ENCODE measurements at places on chromosomes 11 and 22.

- DNase-seq = no peak
Observed at GRCh38 chr11:111358038-111359001, 20.8 kb downstream of the POU2AF1 start.

DNA sequence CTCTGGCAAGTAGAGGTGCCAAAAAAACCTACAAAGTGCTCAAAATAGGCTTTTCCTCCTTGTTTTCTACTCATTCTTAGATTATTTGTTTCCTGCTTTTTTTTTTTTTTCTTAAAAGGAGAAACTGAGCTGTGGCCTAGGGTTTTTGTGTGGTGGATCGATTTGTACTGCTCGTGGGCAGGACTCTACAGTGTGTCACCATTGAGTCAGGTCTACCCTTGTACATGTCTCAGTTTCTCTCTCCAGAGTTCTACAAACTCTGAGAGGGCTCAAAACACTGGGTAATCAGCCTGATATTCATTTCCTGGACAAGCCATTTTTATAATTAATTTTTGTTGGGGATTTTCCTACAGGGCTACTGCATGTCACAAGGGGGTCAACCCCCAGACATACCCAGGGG lies 5.2 kb upstream of the CASP4 start:
- no peak for DNase-seq

DNA sequence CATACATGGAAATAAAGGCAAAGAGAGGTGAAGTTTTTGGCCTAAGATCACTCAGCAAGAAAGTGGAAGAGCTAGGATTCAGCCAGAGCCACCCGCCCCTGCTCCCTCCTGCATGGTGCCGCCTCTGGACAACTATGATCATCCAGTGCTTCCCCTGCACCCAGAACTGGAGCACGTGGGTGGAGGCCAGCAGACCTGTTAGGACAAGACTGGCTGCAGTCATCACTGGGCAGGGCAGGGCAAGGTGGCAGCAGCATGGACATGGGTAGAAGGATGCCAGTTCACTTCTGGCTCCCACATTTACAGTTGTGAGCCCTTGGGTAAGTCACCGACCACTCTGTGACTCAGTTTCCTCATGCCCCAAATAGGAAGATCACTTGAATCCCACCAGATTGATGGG lies 131.0 kb downstream of the FBXO7 start:
- no peak for DNase-seq

DNA sequence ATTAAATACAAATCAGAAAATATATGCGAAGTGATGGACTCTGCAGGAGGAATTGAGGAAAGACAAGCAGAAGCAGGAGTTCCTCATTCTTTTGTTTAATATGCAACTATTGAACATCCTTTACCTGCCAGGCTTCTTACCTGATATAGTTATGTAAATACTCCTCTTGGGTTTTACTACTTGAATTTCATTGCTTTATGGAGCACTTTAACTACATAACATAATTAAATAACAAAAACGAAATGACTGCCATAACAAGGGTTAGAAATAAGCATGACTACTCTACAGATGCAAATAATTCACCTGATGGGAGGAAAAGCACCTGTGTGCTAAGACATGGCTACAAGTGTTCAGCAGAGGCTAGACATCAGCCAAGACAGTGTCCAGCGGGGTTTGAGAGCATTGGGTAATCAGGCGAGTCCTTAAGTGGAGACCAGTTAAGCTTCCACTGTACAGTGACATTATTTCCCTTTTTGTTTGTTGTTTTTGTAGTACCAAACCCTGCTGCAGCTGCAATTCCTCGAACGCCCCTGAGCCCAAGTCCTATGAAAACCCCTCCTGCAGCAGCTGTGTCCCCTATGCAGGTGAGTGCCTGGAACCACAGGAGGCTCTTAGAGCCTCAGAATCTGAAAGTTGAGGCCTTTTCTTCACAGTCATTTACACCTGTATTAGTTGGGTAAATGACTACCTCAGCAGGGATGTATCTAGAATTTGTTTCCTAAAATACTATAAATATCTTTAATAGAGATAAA lies 67.4 kb downstream of the SPECC1L start:
- DNase-seq = peak; percentile 51

GRCh38 chr22:40818192-40818746 lies 877 bp downstream of the SLC25A17 start:
- no peak for DNase-seq

- DNase-seq = no peak
Observed at GRCh38 chr11:108926841-108927577, 262.1 kb downstream of the DDX10 start.

GRCh38 chr11:76245720-76246119 lies 39.4 kb upstream of the WNT11 start:
- DNase-seq = no peak

- no peak for DNase-seq
Observed at GRCh38 chr22:30869667-30870395, 98.7 kb downstream of the MORC2 start.

GRCh38 chr22:41305646-41306045 lies 4.3 kb downstream of the ZC3H7B start:
- DNase-seq = no peak

- DNase-seq = no peak
Observed at GRCh38 chr11:12404436-12404835, 27.1 kb downstream of the PARVA start.

DNA sequence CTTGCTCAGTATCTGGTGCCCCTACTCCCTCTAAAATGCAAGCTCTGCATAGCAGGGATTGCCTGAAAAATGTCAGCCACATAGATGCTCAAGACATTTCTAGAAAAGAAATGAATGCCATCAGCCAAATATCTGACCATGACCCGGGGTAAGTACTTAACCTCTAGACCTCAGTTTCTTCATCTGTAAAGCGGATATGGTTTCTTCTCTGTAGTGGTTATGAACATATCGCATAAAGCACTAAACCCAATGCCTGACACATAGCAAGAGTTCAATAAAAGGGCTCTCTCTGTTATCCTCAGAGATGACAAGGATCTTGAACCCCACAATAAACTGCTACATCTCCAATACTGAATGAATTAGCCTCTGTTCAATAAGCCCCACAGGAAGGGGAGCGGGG lies 122.6 kb downstream of the ABTB2 start:
- no peak for DNase-seq

DNA sequence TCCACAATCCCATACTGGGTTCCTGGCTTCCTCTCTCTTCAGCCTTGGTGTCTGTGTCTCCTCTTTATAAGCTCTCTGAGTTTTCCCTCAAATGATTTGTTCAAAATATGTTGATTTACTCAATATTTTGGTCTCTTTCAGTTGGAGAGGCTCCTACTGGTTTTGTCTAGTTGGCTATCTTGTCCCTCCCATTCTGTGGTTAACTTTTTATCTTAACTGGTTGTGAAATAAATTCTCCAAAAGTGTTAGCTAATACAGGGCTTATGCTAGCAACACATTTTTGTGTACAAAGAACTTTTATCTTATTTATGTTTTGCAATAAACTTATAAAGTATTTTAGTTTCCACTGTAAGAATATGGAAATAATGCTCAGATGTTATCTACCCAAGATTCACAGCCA lies 200.9 kb downstream of the AASDHPPT start:
- no peak for DNase-seq

GRCh38 chr11:116791002-116791812 lies 472 bp downstream of the APOA5 start:
- DNase-seq = no peak

DNA sequence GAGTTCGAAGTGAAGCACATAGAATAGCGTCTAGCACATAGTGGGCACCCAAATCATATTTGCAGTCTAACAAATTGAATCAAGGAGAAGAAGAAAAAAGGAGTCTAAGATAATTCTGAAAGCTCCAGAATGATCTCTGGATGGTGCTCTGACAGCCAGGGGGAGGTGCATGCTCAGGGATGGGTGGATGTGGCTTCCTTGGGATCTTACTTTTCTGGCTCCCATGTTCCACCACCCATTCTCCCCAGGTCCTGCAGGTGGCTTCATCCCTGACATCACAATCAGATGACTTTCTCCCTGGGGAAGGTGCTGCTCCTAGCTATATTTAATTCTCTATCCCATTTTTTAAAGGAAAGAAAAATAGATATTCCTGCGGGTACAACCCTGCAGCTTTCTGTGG lies 381.9 kb downstream of the CADM1 start:
- DNase-seq = no peak

DNA sequence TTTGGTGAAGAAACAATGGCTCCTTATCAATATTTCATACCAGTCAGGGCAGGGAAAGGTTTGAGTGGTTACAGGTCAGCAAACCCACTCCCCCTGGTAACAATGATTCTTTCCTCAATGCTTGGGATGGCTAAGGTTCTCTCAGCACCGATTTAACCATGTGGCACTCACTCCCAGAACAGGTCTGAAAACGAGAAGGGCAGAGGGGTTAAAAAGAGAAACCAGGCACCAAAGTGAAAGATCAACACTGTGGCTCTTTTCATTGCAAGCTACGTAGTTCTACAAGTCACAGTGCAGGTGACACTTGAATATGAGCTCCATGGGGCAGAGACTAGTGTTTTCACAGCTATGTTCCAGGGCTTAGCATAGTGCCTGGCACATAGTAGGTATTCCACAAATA lies 132.4 kb downstream of the PLEKHA7 start:
- no peak for DNase-seq

DNA sequence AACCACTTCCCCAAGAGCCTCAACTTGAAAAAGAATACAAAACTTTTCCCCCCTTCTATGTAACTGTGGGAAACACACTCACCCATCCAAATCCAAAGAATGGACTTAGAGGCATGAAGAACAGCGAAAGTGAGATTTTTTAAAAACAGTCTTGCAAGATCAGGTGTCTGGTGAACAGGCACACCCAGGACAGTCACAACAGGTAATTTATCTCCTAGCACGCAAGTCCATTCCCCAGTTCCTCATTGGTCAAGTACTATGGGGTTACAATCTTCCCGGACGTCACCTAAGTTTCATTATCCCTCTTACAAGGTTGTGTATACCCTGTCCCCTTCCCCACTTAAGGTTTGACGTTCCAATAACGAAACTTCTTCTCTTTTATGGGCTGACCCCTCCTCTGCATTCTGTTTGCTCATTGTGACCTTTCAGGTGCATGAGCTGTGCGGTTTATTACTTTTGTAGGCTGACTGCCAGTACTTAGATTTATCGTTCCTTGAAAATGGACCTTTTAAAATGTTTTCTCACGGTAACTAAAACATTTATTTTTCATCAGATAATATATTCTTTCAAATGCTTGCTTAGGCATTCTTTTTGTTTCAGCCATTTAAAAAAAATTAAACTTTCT lies 1401.9 kb downstream of the FAM181B start:
- DNase-seq = no peak

DNA sequence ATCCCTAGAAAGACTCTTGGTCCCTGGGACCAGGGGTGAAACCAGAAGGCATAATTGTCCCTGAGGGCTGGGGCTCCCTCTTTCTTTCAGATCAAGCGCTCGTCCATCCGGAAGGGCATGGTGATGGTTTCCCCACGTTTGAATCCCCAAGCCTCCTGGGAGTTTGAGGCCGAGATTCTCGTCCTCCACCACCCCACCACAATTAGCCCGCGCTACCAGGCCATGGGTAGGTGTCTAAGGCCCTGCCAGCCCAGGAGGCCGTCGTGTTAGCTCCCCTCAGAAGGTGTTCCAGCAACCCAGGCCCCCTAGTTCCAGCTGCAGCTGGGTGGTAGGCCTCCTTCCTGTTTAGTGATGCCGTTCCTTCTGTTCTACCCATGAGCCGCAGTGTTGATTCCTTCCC lies 21.4 kb downstream of the GTPBP1 start:
- no peak for DNase-seq

DNA sequence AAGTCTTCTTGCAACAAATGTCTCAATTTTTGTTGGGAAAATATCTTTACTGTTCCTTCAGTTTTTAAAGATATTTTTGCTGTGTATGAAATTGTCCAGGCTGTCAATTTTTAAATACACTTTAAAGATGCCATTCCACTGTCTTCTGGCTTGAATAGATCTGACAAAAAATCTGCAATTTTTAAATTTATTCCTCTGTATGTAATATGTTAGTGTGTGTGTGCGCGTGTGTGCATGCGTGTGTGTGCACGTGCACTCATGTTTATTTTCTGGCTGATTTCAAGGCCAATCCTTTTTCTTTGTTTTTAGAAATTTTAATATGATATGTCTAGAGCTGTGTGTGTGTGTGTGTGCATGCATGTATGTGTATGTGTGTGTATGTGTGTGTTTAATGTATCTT lies 263.2 kb upstream of the SESN3 start:
- no peak for DNase-seq

DNA sequence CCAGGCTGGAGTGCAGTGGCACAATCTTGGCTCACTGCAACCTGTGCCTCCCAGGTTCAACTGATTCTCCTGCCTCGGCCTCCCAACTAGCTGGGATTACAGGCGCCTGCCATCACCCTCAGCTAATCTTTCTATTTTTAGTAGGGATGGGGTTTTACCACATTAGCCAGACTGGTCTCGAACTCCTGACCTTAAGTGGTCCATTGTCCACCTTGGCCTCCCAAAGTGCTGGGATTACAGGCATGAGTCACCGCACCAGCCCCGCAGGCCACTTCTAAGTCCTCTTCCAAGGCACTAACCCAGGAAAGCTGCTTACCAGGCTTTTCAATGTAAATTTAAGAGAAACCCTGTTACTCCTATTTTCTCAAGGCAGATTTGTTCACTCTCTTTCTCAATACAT lies 50.4 kb downstream of the DENND5A start:
- no peak for DNase-seq

- peak; percentile 97 for DNase-seq
Observed at GRCh38 chr11:66749091-66749490, 20.1 kb upstream of the SPTBN2 start.

DNA sequence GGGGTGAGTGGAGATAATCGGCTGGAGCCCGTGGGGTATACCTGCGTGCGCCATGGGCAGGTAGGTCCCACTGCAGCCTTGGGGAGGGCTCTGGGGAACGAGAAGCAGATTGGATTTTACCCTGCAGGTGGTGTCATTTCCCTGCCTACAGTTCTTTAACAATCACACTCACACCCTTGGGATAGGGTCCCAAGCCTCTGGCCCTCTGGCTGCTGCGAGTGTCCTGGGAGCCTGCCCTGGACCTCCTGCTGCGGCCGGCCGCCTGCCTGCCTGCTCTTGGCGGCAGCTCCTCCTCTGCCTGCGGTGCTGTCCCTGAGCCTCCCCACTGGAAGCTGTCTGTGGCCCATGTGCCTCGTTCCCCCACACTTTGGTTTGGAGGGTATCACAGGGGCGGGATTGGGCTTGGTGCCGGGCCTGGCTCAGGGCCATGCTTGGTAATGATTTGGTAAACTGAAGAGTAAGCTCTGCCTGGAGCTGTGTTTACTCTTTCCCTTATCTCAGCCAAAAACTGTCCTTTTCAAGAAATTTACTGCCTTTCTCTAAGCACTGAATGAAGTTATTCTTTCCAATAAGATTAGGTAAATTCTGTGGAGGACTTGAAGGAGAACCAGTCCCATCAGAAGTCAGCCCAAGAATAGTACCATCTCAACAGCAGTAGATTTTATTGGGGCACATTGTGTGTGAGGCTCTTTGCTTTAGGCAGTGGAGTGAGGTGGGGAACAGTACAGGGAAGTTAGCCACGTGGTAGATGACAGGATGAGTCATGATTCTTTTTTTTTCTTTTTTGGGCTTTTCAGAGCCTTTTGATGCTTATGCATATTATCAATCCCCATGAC lies 53.7 kb downstream of the TBC1D22A start:
- no peak for DNase-seq

- no peak for DNase-seq
Observed at GRCh38 chr11:65640483-65641296, 2.8 kb downstream of the SIPA1 start.

- no peak for DNase-seq
Observed at GRCh38 chr11:35458846-35459245, 39.5 kb upstream of the SLC1A2 start.

Measured in DMS79 (cell line).